Lung (tissue), 17 donors: ENCODE measurements at places on chromosomes 11 and 22. TPM values are rescaled to one million over a fixed set of nuclear protein-coding genes. Genes with fewer than 3 reads are reported as not detected.

TSGA10IP gene
- 0.20 TPM for polyA plus RNA-seq

RPS19BP1 gene
- 199 TPM for polyA plus RNA-seq

KRTAP5-1 gene
- not detected for polyA plus RNA-seq

MFNG gene
- 46.7 TPM for polyA plus RNA-seq

C11orf16 gene
- polyA plus RNA-seq, result 3.1 TPM

MCHR1 gene
- polyA plus RNA-seq, result 0.62 TPM

TMPRSS4 gene
- 8.7 TPM for polyA plus RNA-seq

MMP11 gene
- 0.43 TPM for polyA plus RNA-seq
